ENCODE measurements at places on chromosomes 13 and 19. TPM values are rescaled to one million over a fixed set of nuclear protein-coding genes. Genes with fewer than 3 reads are reported as not detected.
A peak's percentile ranks its signal among the peaks of the same experiment; 100 is the strongest.

Gene NCR1
- not detected for total RNA-seq

Gene CYP2A7
- not detected for total RNA-seq

Gene PPP1R37
- total RNA-seq = 13.3 TPM

Gene RASGRP4
- total RNA-seq = 1.3 TPM

Gene CD177
- 0.25 TPM for total RNA-seq

Gene SEMA6B
- 4.3 TPM for total RNA-seq

Gene RASL11A
- 2.4 TPM for total RNA-seq

Gene CABP5
- total RNA-seq = not detected

Gene IRGC
- not detected for total RNA-seq

Gene NLRP11
- total RNA-seq = 0.06 TPM

Gene KIR3DL1
- not detected for total RNA-seq

DNA sequence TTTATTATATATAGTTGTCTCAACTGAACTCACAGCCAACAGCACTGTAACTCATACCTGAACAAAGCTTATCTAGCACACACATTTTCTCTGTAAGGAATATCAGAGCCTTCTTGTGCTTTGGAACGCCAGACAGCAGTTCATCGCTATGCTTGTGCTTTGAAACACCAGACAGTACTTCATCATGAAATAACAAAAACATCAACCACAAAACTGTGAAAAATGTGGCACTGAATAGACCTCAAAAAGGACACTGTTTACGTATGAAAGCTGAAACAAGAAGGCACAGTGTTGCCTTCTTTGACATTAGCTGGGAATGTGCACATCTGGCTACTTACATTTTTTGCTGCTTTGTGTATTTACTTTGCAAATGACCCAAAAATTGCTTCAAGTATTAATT lies 160.2 kb downstream of the PDS5B start:
- H3K27me3 ChIP-seq = no peaks in the 10 kb centered on the region
- H3K4me3 ChIP-seq = no peak overlapping the region
- no peaks in the 10 kb centered on the region for H3K4me1 ChIP-seq
- H3K27ac ChIP-seq = no peak overlapping the region
- no peaks in the 10 kb centered on the region for H3K36me3 ChIP-seq
- no peak for DNase-seq

- H3K27me3 ChIP-seq = no peaks in the 10 kb centered on the region
- no peak for DNase-seq
- no peaks in the 10 kb centered on the region for H3K4me1 ChIP-seq
- no peak overlapping the region for H3K4me3 ChIP-seq
- no peak overlapping the region for H3K27ac ChIP-seq
These were observed 170.4 kb downstream of the LIG4 start for GRCh38 chr13:108044954-108045353.

DNA sequence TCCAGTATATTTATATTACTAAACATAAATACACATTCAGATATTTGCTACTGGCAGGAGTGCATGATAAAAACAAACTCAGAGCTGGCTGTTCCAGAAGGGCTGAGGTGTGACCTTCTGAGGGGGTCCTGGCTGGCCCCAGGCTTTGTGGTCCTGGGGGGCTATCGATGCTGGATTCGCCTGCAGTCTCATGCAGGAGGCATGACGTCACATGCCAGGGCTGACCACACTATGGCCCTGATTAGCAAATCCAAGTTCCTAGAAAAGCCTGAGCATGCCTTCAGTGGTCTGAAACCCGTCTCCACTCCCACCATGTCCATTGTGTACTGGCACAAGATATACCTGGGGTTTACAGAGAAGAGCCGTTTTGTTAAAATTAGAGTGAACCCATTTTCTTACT lies 97.9 kb downstream of the KL start:
- H3K4me3 ChIP-seq = no peak overlapping the region
- DNase-seq = no peak
- H3K27me3 ChIP-seq = no peaks in the 10 kb centered on the region
- H3K4me1 ChIP-seq = peaks cover 11% of the 10 kb centered on the region
- H3K36me3 ChIP-seq = peaks cover 13% of the 10 kb centered on the region
- H3K27ac ChIP-seq = no peak overlapping the region

DNA sequence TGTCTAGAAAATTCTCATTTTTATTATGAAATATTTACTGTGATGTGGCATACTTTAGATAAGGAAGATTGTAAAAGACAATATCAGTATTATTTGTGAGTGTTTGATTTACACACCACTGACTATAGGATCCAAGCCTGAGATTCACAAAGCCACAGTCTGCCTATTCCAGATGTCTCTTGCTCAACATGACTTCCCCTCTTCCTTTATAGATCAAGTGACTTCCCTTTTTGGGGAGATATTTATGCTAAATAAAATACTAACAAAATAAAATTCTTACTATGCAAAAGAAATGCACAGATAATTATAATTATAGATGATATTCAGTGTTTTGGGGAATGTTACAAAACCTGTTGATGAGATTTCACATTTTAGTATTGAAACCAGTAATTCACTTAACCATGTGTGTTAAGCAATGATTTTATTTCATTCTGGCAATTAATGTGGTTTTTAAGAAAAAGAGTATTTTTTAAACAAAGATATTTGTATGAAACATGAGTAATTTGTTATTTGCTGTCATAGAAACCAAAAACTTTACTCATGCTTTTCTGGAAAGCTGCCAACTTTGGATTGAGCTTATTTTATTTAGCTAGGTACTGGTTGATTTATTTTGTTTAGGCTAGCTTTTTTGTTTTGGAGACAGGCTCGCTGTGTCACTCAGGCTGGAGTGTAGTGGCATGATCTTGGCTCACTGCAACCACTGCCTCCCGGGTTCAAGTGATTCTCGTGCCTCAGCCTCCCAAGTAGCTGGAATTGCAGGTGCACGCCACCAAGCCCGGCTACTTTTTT lies 13.7 kb upstream of the GPR183 start:
- peaks cover 5% of the 10 kb centered on the region for H3K4me1 ChIP-seq
- H3K4me3 ChIP-seq = no peak overlapping the region
- no peaks in the 10 kb centered on the region for H3K36me3 ChIP-seq
- no peak for DNase-seq

GRCh38 chr19:47039239-47039874 lies 9.1 kb downstream of the TMEM160 start:
- DNase-seq = no peak
- no peaks in the 10 kb centered on the region for H3K36me3 ChIP-seq
- H3K27me3 ChIP-seq = no peaks in the 10 kb centered on the region

- H3K4me3 ChIP-seq = no peak overlapping the region
- no peaks in the 10 kb centered on the region for H3K27me3 ChIP-seq
- no peak overlapping the region for H3K27ac ChIP-seq
- H3K36me3 ChIP-seq = no peaks in the 10 kb centered on the region
- DNase-seq = no peak
These were observed 15.3 kb downstream of the FBXO27 start for GRCh38 chr19:39017026-39017425.

DNA sequence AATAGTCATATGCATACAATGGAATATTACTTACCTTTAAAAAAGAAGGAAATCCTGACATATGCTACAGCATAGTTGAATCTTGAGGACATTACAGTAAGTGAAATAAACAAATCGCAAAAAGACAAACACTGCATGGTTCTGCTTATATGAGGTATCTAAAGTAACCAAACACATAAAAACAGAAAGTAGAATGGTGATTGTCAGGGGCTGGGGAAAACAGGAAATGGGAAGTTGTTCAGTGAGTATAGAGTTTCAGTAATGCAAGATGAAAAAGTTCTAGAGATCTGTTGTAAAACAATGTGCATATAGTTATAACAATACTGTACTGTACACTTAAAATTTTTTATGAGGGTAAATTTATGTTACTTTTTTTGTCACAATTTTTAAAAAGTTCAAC lies 219.4 kb downstream of the KLF5 start:
- H3K27ac ChIP-seq = no peak overlapping the region
- no peaks in the 10 kb centered on the region for H3K4me1 ChIP-seq
- no peaks in the 10 kb centered on the region for H3K36me3 ChIP-seq

DNA sequence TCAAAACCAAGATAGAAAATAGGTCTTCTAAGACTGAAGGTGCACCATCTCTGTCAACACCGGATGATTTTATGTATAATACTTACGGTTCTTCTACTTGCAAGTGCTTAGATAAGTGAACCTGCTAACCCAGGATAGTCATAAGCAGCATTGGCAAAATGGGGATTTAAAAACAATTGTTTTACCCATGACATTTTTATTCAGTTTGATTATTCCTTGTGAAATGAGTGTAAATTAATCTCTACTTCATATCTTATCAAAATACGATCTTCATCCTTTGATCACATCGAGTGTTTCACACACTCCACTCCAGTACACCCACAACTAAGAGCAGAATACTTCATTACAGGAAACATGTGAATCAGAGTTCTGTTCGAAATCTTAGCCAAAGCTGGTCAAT lies 23.0 kb upstream of the MTRF1 start:
- no peak for DNase-seq
- H3K36me3 ChIP-seq = no peaks in the 10 kb centered on the region
- no peak overlapping the region for H3K27ac ChIP-seq
- no peaks in the 10 kb centered on the region for H3K4me1 ChIP-seq
- H3K4me3 ChIP-seq = no peak overlapping the region
- no peaks in the 10 kb centered on the region for H3K27me3 ChIP-seq

- no peak overlapping the region for H3K4me3 ChIP-seq
- no peak overlapping the region for H3K27ac ChIP-seq
- no peaks in the 10 kb centered on the region for H3K27me3 ChIP-seq
- peaks cover 4% of the 10 kb centered on the region for H3K4me1 ChIP-seq
- no peak for DNase-seq
These were observed 1.1 kb upstream of the ZNF845 start for GRCh38 chr19:53332484-53332883.

GRCh38 chr19:5536337-5536894 lies 31.3 kb downstream of the TINCR start:
- no peak overlapping the region for H3K4me3 ChIP-seq
- H3K27me3 ChIP-seq = no peaks in the 10 kb centered on the region
- H3K27ac ChIP-seq = no peak overlapping the region
- no peaks in the 10 kb centered on the region for H3K36me3 ChIP-seq
- H3K4me1 ChIP-seq = no peaks in the 10 kb centered on the region
- peak; percentile 75 for DNase-seq

- no peaks in the 10 kb centered on the region for H3K36me3 ChIP-seq
- H3K4me1 ChIP-seq = peaks cover 19% of the 10 kb centered on the region
- H3K27ac ChIP-seq = no peak overlapping the region
- no peak for DNase-seq
These were observed 1.3 kb downstream of the EXOSC8 start for GRCh38 chr13:37001921-37002250.

DNA sequence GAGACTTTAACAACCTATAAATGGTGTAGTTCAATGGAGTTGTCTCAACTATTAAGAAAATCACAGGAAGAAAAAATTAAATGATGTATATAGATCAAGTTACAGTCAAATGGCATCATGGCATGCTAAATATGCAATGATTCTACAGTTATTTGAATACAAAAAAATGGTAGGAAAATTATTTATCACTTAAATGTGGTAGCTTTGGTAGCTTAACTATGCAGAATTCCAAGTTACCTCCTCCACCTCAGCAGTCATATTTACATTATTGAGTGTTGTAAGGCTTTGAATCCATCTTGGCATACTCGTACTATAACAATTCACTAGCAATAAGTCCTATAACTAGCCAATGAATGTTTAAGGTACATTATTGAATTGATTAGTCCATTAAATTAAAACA lies 36.8 kb downstream of the CAB39L start:
- no peaks in the 10 kb centered on the region for H3K36me3 ChIP-seq
- no peak for DNase-seq
- no peak overlapping the region for H3K27ac ChIP-seq
- H3K4me1 ChIP-seq = no peaks in the 10 kb centered on the region
- H3K4me3 ChIP-seq = no peak overlapping the region

DNA sequence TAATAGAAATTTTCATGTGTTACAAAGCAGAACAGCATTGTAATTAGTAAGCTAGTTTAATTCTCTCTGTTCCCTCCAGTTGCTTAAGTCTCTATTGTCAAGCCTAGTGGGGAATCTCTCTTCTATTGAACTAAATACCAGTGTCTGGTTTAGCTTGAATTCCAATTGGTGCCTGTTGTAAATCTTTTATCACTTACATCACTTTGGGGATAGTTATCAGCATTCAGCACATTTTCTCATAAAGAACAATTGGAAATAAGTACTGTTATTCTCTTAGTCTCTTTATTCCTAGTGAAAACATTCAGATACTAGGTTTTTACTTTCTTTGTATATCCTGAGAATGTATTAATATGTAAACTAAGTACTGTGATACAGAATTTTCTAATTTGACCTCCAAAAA lies 25.2 kb downstream of the IPO5 start:
- H3K27ac ChIP-seq = no peak overlapping the region
- no peak for DNase-seq
- peaks cover 25% of the 10 kb centered on the region for H3K4me1 ChIP-seq
- no peaks in the 10 kb centered on the region for H3K27me3 ChIP-seq
- H3K36me3 ChIP-seq = peaks cover 7% of the 10 kb centered on the region

Measured in pancreas (tissue), 10 donors.